ENCODE measurements at places on chromosomes 2 and 18. TPM values are rescaled to one million over a fixed set of nuclear protein-coding genes. Genes with fewer than 3 reads are reported as not detected.
A peak's percentile ranks its signal among the peaks of the same experiment; 100 is the strongest.

- no peak for DNase-seq
These were observed 44.2 kb upstream of the MFF start for GRCh38 chr2:227280895-227281294.

DNA sequence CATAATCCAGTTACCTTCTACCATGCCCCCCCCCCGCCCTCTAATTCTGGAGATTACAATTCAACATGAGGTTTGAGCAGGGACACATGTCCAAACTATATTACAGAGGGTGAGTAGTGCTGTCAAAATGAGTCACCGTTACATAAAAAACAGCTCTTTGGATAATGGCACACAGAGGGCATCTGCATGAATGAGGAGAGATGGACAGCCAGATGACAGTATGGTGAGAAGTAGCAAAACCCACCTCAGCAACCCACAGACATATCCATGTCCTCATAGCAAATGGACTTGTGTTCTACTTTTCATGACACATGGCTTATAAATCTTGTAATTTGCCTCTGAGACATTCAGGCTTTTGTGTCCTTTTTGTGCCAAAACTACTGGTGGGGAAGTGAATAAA lies 132.0 kb downstream of the EML6 start:
- peak; percentile 17 for DNase-seq

- DNase-seq, result no peak
These were observed 130.1 kb upstream of the COPS8 start for GRCh38 chr2:236955521-236956030.

GRCh38 chr2:45315861-45316260 lies 295.2 kb downstream of the SRBD1 start:
- DNase-seq, result peak; percentile 13

DNA sequence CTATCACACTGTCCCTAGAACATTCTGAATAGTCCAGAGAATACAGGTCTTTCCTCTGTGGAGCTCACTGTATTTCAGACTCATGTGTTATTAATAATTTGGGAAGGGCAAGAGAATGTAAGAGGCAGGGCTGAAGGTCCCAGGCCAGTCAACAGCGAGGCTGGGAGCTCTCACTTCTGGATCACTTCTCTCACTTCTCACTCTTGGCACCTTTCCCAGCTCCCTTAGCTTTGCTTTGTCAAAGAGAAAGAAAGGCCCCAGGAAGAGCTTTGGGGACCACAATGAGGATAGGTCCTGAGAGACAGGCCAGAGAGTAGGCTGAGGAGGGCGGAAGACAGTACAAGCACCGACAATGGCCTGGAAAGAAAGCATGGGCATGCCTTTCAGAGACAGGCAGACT lies 11.2 kb downstream of the EFR3B start:
- DNase-seq, result no peak

DNA sequence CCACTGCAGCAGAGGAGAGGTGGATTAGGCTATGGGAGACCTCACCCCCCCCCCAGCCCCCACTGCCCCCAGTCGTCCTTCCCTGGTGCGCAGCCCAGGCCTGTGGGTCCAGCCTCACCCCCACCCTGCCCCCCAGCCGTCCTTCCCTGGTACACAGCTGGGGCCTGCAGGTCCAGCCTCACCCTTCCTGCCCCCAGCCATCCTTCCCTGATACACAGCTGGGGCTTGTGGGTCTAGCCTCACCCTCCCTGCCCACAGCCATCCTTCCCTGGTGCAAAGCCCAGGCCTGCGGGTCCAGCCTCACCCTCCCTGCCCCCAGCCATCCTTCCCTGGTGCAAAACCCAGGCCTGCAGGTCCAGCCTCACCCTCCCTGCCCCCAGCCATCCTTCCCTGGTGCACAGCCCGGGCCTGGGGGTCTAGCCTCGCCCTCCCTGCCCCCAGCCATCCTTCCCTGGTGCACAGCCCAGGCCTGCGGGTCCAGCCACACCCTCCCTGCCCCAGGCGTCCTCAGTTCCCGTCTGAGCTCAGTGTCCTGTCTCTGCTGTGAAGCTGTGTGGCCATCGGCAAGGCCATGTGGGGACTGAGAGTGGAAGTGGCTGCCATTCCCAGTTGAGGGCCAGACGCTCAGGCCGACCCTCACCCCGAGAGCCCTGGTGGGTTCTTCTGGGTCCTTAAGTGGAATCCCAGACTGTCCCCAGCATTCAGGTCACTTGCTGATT lies 86.8 kb upstream of the SNTG2 start:
- no peak for DNase-seq

- no peak for DNase-seq
These were observed 23.7 kb downstream of the FAM178B start for GRCh38 chr2:96962567-96963203.

GRCh38 chr18:5542515-5543035 lies 1.2 kb downstream of the EPB41L3 start:
- no peak for DNase-seq

GRCh38 chr2:44946372-44947027 lies 5.0 kb downstream of the SIX3 start:
- DNase-seq, result no peak

GRCh38 chr18:36589857-36590543 lies 238.8 kb downstream of the TPGS2 start:
- no peak for DNase-seq

- no peak for DNase-seq
These were observed 44.5 kb downstream of the COMMD1 start for GRCh38 chr2:61949714-61950560.

GRCh38 chr2:33873076-33873605 lies 274.0 kb upstream of the FAM98A start:
- no peak for DNase-seq

DNA sequence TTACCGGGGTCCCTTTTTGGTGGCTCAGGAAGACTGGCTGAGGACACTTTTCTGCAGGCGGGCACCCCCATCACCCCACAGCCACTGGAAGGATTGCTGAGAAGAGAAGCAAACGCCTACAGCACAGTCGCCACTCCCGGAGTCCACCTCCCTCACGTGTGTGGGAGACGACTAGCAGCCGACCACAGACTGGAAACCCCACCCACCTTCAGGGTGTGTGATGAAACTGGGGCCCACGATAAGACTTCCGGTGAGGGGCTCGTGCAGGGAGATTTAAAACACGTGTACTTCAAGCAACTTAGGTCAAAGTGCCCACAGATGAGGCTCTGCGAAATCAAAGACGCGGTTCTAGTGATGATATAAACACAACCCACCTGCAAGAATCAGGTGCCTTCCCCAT lies 26.3 kb downstream of the MBP start:
- DNase-seq, result no peak

DNA sequence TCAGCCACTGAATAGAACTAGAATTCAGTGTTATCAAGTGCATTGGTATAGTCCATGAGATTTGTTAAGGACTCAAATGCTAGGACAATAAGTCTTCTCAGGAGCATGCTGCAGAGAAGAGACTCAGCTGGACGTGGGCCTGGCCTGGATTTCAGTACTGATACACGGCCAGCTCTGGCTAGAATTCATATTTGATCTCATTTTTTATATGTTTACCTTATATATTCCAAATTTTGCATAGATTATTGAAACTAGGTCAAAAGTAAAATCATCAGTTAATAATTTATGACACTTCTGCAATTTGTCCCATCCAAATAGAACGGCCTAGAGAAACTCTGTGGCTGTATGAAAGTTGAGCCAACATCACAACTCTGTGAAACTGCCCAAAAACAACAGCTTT lies 262.0 kb downstream of the DLGAP1 start:
- no peak for DNase-seq

Gene CEP192
- total RNA-seq, result 14.3 TPM

Gene CYB5A
- 19.4 TPM for total RNA-seq
